ENCODE measurements at places on chromosomes 7 and 10.

DNA sequence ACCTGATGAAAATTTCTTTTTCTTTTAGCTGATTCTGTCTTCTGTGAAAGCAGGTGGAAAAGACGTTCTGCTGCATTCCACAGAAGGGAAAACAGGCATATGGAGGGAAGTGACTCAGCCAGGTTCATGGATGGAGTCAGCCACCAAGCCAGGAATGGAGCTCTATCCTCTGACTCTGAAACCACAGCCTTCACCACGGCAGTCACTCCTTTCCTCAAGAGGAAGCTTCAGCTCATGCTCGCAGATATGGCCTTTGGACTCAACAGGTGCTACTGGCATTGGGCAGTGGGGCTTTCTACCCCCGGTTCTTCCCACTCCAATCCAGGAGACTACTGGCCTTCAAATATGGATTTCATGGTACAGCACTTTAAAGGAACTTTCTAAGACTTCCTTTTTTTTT lies 11.5 kb upstream of the PLAU start:
- DNase-seq: no peak

GRCh38 chr10:22344781-22345300 lies 455 bp upstream of the SPAG6 start:
- DNase-seq: no peak

DNA sequence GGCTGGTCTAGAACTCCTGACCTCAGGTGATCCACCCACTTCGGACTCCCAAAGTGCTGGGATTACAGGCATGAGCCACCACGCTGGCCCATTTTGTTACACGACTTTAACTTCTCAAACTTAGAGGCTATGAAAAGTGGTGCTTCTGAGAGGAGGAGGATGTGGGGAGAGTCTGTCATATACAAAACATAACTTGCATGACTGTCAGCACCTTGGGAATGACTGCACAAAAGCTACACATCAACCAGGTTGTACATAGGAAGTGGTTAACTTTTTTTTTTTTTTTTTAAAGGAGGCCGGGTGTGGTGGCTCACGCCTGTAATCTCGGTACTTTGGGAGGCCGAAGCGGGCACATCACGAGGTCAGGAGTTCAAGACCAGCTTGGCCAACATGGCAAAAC lies 43.4 kb upstream of the GSDME start:
- DNase-seq: no peak

- no peak for DNase-seq
Measured at GRCh38 chr7:53387515-53387914, 352.1 kb downstream of the POM121L12 start.

DNA sequence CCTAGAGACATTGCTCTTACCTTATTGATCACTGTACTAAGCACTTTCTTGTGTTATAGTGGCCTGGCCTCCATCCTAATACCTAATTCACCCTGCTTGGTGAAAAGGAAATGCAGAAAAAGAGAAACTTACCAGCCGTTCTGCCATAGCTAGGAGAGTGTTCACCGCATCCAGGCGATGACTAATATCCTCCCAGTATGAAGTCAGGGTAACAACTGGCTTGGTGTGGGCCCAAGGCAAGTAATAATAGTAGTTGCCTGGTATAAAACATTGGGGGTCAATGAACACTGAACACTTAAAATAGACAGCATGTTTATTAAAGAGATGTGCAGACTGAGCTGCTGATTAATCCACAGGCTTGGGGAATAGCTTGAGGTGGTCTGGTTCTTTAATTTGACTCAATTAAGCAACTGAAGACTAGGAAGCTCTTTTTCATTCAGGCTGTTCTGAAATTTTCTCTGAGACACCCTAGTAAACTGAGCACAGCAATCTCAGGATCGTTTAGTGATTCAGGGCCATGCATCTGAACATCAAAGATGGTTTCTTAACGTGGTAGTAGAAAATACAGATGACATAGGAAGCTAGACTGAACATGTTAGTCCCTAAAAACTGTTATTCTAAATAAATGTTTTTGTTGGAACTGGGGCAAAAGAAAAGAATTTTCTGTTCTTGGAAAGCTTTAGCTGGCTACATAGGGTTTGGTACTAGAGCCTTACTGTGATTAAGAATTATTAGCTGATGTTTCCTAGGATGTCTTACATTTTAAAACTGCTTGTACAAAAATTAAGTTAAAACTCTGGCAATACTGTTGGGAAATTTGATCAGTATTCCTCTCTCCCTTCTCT lies 102.2 kb downstream of the MYOF start:
- DNase-seq: no peak

- DNase-seq: no peak
Measured at GRCh38 chr10:124902462-124902861, 39.5 kb upstream of the ZRANB1 start.

GRCh38 chr7:102286237-102287110 lies at the start of gene SH2B2:
Gene SH2B2, plus strand, starts transcription at chr7:102286868. Its CDS starts 13,683 bp downstream, at chr7:102300551.
- no peak for DNase-seq

- no peak for DNase-seq
Measured at GRCh38 chr10:66852811-66853210, 73.0 kb upstream of the LRRTM3 start.

GRCh38 chr7:55569797-55570196 lies 2.5 kb downstream of the VOPP1 start:
- no peak for DNase-seq

DNA sequence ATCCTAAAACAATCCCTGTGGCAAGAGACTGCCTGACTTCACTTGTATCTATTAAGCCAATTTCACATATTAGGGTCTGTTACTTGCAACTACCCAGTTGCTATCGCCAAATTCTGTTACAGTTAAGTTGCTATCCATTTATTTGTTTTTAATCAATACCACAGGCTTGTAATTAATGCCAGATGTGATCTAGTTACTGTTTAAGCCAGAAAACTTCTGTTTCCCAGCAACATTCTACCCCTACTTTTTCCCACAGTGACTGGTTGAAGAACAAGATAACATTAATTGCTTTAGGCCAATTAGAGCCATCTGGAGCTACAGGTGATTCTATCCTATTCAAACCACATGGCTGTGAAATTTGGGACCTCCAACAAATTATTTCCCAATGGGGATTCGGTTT lies 131.3 kb downstream of the ALOX5 start:
- no peak for DNase-seq

- no peak for DNase-seq
Measured at GRCh38 chr7:36208426-36208825, 55.4 kb downstream of the EEPD1 start.

- no peak for DNase-seq
Measured at GRCh38 chr10:16765509-16766375, 51.5 kb downstream of the RSU1 start.

DNA sequence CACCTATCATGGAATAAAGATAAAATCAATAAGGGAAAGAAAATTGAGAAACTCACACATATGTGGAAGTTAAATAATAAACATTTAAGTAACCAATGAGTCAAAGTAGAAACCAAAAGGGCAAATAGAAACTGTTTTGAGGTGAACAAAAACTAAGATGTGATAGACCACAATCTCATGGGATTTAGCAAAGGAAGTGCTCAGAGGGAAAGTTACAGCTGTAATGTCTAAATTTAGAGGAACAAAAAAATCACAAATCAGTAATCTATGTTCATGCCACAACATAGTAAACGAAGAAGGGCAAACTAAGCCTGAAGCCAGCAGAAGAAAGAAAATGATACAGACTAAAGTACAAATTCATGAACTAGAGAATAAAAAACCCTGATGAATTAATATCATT lies 16.3 kb downstream of the CYP3A4 start:
- DNase-seq: no peak

- no peak for DNase-seq
Measured at GRCh38 chr7:23076772-23077171, 28.8 kb upstream of the KLHL7 start.

- DNase-seq: no peak
Measured at GRCh38 chr7:50921114-50921813, 138.6 kb upstream of the GRB10 start.

DNA sequence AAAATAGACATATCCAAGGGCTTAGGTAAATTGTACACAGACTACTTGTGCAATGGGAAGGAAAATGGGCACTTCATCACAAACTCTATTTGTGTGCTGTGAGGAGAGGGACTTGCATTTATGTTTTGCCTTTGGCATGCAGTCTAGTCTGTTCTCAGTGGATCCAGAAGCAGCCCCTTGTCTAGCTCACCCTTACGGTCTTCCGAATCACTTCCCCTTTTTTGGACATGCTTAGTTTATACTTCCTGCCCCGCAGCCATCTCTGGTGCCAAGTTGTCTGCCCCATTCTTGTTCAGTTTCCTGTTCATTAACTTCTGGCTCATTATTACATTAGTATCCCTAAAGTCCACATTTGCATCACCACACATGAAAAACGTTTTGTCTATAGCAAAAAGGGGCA lies 161.6 kb downstream of the NRCAM start:
- DNase-seq: no peak

- DNase-seq: no peak
Measured at GRCh38 chr10:17655567-17656146, 11.7 kb downstream of the STAM start.

- DNase-seq: no peak
Measured at GRCh38 chr10:129120441-129120840, 346.6 kb upstream of the MGMT start.

DNA sequence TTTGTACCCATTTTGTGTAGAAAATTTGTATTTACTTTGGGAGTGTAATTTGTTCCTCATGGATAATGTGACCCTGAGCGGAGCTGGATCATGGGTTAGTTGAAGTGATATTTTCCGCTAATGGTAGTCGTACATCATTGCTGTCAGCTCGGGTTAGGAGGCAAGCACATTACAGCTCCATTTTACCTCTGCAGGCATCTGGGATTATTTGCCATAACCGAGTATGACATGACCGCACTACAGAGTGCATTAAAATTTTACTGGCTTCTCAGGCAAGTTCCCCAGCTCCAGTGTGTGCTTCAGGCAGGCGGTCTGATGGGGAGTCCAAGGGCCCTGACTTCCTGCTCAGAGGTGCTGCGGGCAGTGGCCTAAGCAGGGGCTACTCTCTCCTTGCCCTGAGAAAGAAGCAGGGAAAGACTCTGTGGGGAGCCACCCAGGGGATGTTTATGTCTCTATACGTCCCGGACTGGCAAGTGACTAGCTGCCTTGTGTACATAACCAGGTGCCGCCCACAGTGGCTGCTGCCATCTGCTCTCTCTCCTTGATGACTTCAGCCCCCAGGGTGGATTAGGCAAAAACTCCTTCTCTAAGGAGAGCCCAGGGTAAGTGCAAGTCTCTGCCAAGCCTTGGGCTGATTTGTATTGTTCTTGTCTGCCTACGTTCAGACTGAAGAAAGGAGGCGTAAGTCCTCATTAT lies 685.3 kb upstream of the GALNT17 start:
- no peak for DNase-seq

DNA sequence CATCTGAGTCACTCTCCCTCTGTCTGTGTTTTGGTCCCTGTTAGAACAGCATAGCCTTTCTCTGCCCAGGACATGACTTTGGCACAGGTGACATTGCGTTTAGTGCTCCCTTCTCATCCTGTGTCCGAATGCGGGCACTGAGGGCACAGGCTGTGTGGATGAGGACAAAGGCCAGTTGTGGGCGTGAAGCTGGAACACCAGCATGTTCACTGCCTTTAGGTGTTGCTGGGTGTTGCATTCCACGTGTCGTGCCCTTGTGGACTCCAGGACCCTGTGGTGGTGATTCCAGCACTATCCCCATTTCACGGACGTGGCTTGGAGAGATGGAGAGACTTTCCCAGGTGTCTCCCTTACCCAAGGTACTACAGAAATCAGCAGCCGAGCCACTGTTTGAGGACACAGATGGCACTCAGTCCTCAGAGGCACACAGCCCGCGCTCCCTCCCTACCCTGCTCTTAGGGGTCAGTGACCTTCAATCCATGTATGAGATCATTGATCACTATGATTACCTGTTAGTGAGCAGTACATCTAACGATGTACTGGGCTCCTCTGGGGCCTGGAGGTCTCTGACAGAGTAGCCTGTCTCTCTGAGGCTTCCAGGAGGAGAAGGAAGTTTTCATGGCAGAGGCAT lies 917 bp upstream of the CNPY1 start:
- DNase-seq: no peak

DNA sequence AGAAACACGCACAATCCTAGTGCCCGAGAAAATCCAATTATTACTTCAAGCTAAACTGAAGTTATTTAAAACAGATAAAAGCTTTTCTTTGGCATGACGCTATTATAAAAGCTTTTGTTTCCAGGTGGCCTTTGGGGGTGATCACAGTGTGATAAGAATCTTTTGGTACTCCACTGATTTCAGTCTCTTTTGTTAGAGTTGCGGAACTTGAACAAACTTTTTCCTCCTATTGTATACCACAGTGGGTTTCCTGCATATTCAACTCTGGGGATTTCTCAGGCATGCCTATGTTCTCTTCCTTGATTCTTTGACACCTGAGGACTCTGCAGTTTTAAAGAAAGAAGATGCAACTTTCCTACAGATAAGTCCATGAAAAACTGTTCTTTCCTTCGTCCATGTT lies 99.7 kb upstream of the PITRM1 start:
- no peak for DNase-seq

GRCh38 chr7:128003787-128004186 lies 27.4 kb downstream of the LRRC4 start:
- no peak for DNase-seq

DNA sequence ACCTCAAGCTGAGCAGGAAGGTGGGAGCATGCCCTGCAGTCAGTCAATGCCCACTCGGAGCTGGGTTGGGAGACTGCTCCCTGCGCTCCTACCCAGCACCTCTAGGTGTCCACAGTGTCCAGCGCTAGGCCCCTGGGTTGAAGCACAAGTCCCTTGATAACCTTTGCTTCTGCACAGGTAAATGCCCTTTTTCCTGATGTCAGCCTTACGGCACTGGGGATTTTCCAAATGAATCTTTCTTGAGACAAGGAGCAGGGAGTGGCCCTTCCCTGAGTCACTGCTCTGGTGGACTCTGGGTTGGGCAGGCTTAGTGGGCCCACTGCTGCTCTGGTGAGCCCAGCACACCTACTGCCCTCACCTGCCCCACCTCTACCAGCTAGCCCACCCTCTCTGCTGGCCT lies 61.9 kb upstream of the OPN4 start:
- DNase-seq: no peak

DNA sequence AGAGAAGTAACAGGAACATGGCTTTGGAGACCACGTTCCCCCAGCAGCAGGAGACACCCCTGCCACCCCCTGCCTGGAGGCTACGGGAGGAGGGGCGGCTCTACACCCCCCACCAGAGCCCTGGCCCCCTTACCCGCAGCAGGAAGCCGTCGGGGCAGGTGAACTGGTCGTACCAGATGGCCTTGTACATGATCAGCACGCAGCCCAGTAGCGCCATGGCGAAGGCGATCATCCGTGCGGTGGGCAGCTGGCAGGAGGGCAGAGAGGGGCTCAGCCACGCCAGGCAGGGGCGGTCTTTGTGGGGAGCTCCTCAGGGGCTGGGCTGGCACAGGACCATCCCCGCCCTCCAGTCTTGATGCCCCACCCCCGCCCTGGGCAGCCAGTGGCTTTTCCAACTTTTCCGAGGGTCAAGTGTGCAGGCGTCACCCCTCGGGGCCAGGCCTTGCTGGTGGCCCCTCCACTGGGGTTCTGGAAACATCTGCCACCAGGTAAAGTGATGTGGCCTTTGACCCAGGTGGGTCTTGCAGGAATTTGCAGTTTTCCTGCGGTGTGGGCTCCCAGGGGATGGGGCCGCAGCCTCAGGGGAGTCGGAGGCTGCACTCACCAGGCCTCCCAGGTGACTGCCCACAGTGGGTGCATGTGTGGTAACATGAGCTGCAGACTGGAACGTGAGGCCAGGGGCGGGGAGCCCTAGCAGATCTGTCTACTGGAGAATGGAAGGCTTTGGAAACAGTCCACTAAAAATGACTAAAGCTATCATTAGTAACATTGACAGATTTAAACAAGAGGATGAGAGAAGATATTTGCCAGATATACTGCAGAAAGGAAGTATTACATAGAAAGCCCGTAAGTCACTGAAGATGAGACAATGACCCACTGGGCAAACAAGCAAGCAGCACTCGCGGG lies 9.7 kb downstream of the CALY start:
- no peak for DNase-seq

GRCh38 chr10:48604991-48605508 lies at the start of gene ARHGAP22:
Gene ARHGAP22, minus strand, starts transcription at chr10:48605073. Its CDS starts 277 bp downstream, at chr10:48604796.
- no peak for DNase-seq
